Stomach (tissue), 19 donors: ENCODE measurements at places on chromosomes 3 and 15. TPM values are rescaled to one million over a fixed set of nuclear protein-coding genes. Genes with fewer than 3 reads are reported as not detected.

The FBLN2 gene
- 143 TPM for total RNA-seq

The HRG gene
- total RNA-seq = not detected

The SACM1L gene
- 9.8 TPM for total RNA-seq

The IL5RA gene
- 0.92 TPM for total RNA-seq

GRCh38 chr15:98530570-98530969, 117.8 kb upstream of the IGF1R start:
- H3K4me3 ChIP-seq = no peak overlapping the region
- H3K36me3 ChIP-seq = no peaks in the 10 kb centered on the region
- H3K27me3 ChIP-seq = no peaks in the 10 kb centered on the region
- H3K4me1 ChIP-seq = no peaks in the 10 kb centered on the region
- no peak overlapping the region for H3K27ac ChIP-seq

DNA sequence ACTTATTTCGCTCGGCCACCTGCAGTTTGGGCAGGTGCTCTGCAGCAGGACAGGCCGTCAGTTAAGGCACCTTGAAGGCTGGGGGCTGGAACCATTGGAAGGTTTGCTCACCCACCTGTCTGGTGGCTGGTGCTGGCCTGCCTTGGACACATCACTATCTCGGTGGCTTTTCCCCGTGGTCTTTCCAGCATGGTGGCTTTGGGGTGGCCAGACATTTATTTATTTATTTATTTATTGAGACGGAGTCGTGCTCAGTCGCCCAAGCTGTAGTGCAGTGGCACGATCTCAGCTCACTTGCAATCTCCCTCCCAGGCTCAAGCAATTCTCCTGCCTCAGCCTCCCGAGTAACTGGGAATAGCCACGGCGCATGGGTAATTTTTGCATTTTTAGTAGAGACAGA, 11.7 kb downstream of the ISG20 start:
- no peak overlapping the region for H3K4me3 ChIP-seq
- H3K27me3 ChIP-seq = no peaks in the 10 kb centered on the region
- H3K27ac ChIP-seq = peak overlapping the region; percentile 84
- H3K4me1 ChIP-seq = peaks cover 49% of the 10 kb centered on the region
- H3K36me3 ChIP-seq = no peaks in the 10 kb centered on the region
- DNase-seq = no peak

DNA sequence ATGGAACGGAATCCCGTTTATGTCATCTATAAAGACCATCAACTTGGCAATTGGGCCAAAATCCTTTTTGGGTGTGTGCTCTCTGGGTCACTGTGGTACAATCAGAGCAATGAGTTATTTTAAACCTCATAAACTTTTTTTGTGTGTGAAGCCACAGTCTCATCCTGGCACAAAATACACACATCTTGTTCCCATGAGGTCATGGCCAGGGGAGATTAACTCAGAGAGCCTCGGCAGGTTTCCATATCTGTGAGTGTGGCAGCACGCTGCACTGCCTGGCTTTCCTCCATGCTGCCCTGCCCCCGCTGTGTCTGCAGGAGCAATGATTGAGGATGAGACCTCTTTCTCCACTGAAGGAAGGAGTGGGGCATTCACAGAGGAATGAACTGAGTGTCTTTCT, 54.0 kb upstream of the DLG1 start:
- no peaks in the 10 kb centered on the region for H3K36me3 ChIP-seq
- no peaks in the 10 kb centered on the region for H3K27me3 ChIP-seq
- peaks cover 38% of the 10 kb centered on the region for H3K4me1 ChIP-seq
- peak; percentile 67 for DNase-seq
- H3K4me3 ChIP-seq = no peak overlapping the region
